ENCODE measurements at places on chromosomes 5 and 9. TPM values are rescaled to one million over a fixed set of nuclear protein-coding genes. Genes with fewer than 3 reads are reported as not detected.

DNA sequence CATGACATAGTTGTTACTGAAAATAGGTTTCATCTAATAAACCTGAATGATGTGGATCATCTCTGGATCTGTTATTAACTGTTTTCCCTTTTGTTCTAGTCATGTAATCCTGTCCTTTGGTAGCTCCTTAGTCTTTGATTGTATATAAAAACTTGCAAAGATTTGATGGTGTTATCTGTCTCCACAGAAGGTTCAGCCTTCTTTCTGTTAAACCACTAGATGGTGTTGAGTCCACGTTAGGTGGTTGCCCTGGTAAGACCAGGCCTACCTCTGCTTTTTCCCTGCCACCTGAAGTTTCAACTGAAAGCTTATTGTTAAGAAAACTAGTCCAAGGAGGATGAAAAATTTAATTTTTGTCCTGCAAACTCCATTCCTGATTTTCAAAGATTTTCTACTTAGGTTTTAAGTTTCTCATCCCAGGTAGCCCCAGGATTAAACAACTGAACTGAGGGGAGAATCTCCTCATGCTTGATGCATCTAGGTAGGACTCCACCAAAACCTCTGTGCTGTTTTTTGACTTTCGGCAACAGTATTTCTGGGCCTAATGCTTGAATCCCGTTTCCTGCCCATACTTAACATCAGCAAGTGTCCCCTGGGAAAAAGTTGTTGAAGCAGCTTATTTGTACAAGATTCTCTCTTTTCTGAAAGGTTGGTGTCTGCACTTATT lies 68.5 kb downstream of the RICTOR start:
- H3K27ac ChIP-seq, result no peak overlapping the region
- DNase-seq, result no peak
- no peaks in the 10 kb centered on the region for H3K36me3 ChIP-seq
- no peaks in the 10 kb centered on the region for H3K4me1 ChIP-seq
- H3K4me3 ChIP-seq, result no peak overlapping the region
- no peaks in the 10 kb centered on the region for H3K27me3 ChIP-seq

DNA sequence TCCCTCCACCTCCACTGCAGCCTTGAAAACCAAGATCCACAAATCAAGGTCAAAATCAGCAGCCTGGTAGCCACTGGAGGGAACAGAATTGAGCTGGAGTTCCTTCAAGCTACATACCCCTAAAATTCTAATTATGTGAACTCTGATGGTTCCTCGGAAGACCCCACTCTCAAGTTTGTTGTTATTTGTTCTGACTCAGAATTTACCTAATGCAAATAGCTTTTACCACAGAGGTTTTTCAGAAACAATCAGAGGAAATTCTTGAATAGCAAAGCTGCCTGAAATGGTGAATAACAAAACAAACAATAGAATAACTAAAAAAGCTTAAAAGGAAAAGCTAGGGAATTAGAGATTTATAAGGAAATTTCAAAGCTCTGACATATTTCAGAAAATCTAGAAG lies 220.0 kb downstream of the CDH18 start:
- H3K4me3 ChIP-seq, result no peak overlapping the region
- H3K27ac ChIP-seq, result no peak overlapping the region
- no peaks in the 10 kb centered on the region for H3K36me3 ChIP-seq
- no peaks in the 10 kb centered on the region for H3K27me3 ChIP-seq
- DNase-seq, result no peak

DNA sequence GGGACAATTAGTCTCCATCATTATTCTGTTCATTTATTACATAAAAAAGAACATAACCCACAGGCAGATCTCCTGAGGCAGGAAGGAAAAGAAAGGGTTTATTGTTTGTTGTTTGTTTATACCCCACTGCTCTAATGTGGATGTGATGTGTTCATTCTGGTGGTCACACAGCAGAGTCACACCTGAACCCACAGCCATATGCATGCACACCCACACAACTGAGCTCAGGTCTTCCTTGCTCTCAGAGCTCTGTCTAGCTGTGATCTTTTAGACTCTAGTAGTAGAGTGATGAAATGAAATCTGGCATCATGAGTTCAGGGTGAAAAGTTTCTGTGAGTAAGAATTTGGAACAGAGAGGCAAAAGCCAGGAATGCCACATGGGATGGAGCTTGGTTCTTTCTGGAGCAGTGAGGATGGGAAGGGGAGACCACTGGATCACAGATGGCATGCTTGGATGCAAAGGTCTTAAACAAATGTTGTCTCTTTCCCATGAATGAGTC lies 227.0 kb downstream of the PAPPA start:
- H3K36me3 ChIP-seq, result no peaks in the 10 kb centered on the region
- no peak for DNase-seq
- H3K27me3 ChIP-seq, result no peaks in the 10 kb centered on the region
- no peak overlapping the region for H3K27ac ChIP-seq
- H3K4me3 ChIP-seq, result no peak overlapping the region
- H3K4me1 ChIP-seq, result no peaks in the 10 kb centered on the region

DNA sequence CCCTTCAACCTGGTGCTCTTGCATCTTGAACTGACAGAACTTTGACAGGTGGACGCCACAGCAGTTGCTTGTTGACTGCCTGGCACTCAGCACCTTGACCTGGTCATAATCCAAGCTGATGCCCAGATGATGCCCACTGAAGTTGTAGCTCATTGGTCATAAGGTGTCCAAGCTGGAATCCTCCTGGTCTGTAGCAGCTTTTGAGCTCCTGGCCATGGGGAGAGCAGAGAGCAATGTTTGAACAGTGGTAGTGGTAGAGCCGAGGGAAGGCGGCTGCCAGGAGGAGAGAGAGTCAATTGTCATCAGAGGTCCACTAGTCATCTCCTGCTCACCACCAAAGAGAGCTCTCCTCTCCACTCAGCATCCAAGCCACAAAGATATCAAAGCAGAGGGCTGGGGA lies 23.3 kb downstream of the CSF2 start:
- no peaks in the 10 kb centered on the region for H3K36me3 ChIP-seq
- H3K27me3 ChIP-seq, result no peaks in the 10 kb centered on the region
- no peaks in the 10 kb centered on the region for H3K4me1 ChIP-seq
- no peak for DNase-seq

DNA sequence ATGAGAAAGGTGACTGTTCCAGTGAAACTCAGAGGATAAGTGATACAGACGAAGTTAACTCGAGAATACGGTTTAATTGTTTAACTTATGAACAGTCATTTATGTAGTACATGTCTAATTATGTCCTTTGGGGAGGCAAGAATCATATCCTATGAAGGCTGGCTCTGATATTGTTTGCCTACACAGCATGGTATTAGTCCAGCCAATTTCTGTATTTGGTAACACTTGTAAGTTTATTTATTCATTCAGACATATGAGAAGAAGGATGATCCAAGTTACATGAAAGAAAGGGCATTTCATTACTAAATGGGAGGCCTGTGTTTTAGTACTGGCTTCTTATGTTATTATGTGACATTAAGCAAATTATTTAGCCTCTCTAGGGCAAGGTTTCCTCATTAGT lies 199.7 kb downstream of the NNT start:
- no peaks in the 10 kb centered on the region for H3K27me3 ChIP-seq
- peaks cover 9% of the 10 kb centered on the region for H3K4me1 ChIP-seq
- no peak overlapping the region for H3K27ac ChIP-seq

DNA sequence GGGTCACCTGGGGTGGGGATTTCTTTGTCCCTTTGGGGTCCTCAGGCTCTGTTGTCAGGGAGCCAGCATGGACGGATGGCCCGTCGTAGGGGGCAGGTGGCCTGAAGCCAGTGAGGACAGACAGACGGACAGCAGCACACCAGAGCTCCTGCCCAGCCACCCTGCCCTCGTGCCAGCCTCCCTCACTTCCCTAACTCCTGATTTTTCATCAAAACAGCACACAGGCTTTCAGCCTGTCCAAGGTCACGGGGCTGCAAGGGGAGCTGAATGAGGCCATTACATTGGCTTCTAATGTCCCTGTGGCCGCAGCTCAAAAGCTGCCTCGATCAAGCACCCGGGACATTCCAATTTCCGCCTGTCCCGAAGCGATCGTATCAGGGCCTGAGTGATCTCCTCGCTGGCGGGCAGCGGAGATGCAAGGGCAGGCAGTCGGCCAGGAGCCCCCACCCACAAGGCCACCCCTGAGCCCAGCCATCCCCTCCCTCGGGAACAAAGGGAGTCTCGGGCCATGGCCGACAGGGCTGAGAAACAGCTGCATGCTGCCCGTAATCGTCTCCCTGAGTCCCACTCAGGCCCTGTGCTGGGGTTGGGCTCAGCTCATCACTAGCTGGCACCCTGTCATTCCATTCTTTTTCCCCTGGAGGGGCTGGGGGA lies 50.5 kb upstream of the RNU6ATAC start:
- no peaks in the 10 kb centered on the region for H3K27me3 ChIP-seq
- peaks cover 22% of the 10 kb centered on the region for H3K4me1 ChIP-seq
- H3K4me3 ChIP-seq, result no peak overlapping the region
- no peaks in the 10 kb centered on the region for H3K36me3 ChIP-seq
- H3K27ac ChIP-seq, result no peak overlapping the region

Gene MYOZ3
- total RNA-seq, result 0.43 TPM

DNA sequence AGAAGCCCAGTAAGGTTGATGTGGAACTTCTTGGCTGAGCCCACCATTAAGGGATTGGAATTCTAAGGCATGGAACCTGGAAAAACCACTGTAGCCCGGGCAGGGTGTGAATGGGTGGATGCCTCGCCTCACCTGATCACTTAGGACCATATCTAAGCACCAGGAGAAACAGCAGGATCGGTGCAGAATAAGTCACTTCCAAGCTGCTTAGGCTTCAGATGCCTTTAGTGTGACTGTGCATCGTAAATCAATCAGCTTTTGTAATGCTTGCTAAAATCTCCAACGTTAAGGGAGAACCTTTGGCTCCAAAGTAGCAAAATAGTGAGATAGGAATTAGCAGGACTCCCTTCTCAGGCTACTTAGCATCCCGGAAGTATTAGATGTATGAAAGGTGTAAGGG lies 103.9 kb upstream of the MEGF10 start:
- H3K36me3 ChIP-seq, result no peaks in the 10 kb centered on the region
- H3K4me1 ChIP-seq, result no peaks in the 10 kb centered on the region
- no peaks in the 10 kb centered on the region for H3K27me3 ChIP-seq

Gene ST8SIA4
- 0.71 TPM for total RNA-seq

GRCh38 chr9:124392254-124392870 lies 22.9 kb downstream of the PSMB7 start:
- H3K27ac ChIP-seq, result no peak overlapping the region
- H3K4me1 ChIP-seq, result peaks cover 38% of the 10 kb centered on the region
- H3K27me3 ChIP-seq, result no peaks in the 10 kb centered on the region
- no peaks in the 10 kb centered on the region for H3K36me3 ChIP-seq
- DNase-seq, result no peak

Gene OTP
- total RNA-seq, result not detected

- DNase-seq, result peak; percentile 16
- H3K36me3 ChIP-seq, result no peaks in the 10 kb centered on the region
- H3K4me3 ChIP-seq, result no peak overlapping the region
Observed at GRCh38 chr5:43110606-43111170, 10.0 kb upstream of the ZNF131 start.

Gene IFNA8
- total RNA-seq, result not detected

Gene MARVELD2
- 13.7 TPM for total RNA-seq

GRCh38 chr5:97131139-97131710 lies 11.2 kb downstream of the LIX1 start:
- H3K4me3 ChIP-seq, result no peak overlapping the region
- peaks cover 61% of the 10 kb centered on the region for H3K4me1 ChIP-seq
- DNase-seq, result no peak
- peaks cover 7% of the 10 kb centered on the region for H3K36me3 ChIP-seq
- no peak overlapping the region for H3K27ac ChIP-seq

DNA sequence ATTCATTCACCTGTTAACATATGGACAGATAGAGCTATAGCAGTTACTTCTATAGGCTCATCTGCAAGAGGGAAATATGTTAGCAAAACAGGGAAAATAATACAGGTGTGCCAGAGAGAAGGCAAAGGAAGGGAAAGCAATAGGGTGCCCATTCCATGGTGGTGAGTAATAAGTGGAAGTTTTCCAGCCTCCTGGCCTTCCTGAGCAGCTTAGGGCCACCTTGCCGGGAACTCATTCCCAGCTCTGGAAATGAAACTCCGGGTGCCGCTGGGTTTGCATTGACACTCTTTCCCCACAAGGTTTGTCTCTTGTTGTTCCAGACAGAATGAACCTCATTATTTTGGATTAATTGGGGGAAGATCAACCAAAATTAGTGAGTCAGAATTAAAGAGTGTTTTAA lies 58.4 kb downstream of the SLC1A3 start:
- H3K27me3 ChIP-seq, result no peaks in the 10 kb centered on the region
- no peak for DNase-seq

Gene OGN
- total RNA-seq, result not detected

GRCh38 chr5:124704594-124705284 lies 41.7 kb downstream of the ZNF608 start:
- peaks cover 5% of the 10 kb centered on the region for H3K36me3 ChIP-seq
- H3K4me3 ChIP-seq, result no peak overlapping the region
- peaks cover 99% of the 10 kb centered on the region for H3K4me1 ChIP-seq
- DNase-seq, result no peak

Gene PCYOX1L
- total RNA-seq, result 16.4 TPM
